ENCODE measurements at places on chromosomes 7 and 10.

- no peak for DNase-seq
Measured at GRCh38 chr7:635227-635626, 91.3 kb upstream of the DNAAF5 start.

DNA sequence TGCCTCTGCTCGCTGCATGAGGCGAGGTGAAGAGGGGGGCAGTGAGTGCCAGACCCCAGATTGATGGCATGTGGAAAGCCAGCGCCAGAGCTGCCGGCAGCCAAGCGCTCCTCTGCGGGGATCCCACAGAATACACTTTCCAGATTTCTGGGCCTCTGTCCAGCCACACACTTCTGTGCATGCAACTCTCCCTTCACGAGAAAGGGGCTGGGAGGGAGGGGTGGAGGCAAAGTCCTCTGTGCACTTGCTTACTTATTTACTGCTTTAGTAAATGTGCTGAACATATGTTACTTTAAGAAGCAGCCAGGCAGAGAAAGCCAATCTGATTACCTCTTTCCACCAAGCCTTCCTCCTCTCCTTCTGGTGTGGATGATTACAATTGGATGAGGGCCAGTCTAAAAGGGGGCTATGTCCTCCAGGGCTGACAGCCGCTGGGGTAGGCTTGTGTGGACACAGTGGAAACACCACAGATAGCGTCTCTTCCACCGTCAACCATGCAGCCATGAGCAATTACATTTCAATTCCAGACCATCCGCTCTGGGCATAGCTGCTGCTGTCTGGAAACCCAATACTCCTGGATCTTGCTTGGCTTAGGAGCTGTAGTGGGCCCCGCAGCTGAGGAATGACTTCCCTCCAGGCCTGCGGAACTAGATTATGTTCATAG lies 322.8 kb upstream of the ANKRD30A start:
- peak; percentile 5 for DNase-seq

DNA sequence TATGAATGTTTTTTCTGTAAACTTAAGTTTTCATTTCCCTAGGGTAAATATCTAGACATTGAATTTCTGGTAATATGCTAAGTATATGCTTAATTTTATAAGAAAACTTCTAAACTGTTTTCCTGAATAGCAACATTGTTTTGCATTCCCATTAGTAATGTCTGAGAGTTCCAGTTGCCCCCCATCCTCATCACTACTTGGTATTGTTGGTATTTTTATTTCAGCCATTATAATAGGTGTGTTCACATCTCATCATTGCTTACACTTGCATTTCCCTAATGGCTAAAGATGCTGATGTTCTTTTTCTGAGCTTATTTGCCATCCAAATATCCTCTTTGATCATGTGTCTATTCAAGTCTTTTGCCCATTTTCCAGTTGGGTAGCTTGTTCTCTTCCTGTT lies 269.6 kb downstream of the KCNMA1 start:
- no peak for DNase-seq

DNA sequence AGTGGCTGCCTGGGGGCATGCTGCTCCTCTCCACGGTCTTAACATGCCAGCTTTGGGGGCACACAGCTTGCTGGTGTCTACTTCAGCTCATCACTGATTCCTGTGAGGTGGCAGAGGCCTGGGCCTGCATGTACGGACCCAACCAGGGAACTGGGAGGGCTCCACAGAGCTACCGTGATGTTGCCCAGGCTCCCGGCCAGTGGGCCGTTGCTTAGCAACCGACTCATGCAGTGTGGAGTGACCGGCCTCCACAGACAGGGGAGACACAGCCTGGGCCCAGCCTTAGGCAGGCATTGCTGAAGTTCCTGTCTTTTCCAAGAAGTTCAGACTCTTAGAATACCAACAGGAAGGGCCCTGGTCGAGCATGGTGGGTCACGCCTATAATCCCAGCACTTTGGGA lies 25.8 kb upstream of the SH2B2 start:
- peak; percentile 91 for DNase-seq

GRCh38 chr10:79181698-79182521 lies 113.1 kb downstream of the ZMIZ1 start:
- DNase-seq = no peak

DNA sequence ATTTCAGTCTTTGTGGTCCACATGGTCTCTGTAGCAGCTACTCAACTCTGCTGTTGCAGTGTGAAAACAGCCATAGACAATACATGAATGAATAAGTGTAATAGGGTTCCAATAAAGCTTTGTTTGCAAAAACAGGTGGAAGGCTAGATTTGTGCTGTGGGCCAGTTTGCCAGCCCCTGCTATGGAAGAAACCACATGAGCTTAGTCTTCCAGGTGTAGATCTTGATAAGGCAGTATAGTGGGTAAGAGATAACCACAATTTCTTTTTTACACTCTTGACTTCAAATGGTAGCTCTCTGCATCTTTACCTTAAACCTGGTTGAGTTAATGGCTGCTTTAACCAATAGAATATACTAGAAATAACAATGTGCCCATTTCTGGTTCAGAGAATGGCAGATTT lies 135.0 kb upstream of the PALS2 start:
- DNase-seq = no peak

- no peak for DNase-seq
Measured at GRCh38 chr10:93867525-93867924, 26.3 kb upstream of the SLC35G1 start.

GRCh38 chr7:156219307-156220077 lies 407.2 kb upstream of the SHH start:
- DNase-seq = no peak

DNA sequence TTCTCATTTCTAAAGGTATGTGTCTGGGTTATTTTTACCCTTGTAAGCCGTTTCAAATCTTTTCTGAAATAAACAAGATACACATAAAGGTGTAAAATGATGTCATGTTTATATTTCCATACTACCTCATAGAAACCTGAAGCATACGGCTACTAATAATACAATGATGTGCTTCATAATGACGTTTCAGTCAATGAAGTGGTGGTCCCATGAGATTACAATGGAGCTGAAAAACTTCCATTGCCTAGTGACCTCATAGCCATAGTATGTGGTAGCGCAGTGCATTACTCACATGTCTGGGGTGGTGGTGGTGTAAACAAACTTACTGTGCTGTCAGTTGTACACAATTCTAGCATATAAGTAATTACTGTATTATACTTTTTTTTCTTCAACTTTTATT lies 24.9 kb downstream of the EPDR1 start:
- no peak for DNase-seq

- DNase-seq = peak; percentile 12
Measured at GRCh38 chr10:122308417-122309141, 37.5 kb downstream of the BTBD16 start.

All from cerebellar cortex (tissue), 1 donor.